ENCODE measurements at places on chromosomes 5 and 9.

DNA sequence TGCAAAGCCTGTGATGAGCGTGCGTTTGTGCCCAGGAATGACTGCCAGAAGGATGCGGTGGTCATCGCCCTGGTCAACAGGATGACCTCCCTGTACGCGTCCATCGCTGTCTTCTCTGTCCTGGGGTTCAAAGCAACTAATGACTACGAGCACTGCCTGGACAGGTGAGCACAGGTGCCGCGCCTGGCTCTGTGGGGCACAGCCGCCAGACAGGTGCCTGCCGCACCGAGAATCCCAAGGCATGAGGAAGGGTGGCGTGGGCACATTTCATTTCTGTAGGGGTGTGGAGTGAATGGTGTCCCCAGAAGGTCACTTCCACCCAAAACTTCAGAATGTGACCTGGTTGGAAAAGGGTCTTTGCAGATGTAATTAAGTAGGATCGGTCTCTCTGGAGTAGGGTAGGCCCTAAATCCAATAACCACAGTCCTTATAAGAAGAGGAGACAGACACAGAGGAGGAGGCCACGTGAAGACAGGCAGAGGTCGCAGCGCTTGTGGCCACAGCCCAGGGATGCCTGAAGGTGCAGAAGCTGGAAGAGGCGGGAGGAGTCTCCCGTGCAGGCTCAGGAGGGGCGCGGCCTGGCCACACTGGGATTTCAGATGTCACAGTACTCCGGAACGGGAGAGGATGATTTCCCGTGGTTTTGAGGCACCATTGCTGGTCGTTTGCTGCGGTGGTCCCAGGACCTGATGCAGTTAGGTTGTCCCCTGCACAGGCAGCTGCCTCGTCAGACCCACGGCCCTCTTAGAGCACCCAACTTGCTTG lies 15.5 kb downstream of the SLC6A18 start:
- DNase-seq: no peak

- no peak for DNase-seq
Observed at GRCh38 chr9:136156209-136157120, 37.8 kb upstream of the TMEM250 start.

DNA sequence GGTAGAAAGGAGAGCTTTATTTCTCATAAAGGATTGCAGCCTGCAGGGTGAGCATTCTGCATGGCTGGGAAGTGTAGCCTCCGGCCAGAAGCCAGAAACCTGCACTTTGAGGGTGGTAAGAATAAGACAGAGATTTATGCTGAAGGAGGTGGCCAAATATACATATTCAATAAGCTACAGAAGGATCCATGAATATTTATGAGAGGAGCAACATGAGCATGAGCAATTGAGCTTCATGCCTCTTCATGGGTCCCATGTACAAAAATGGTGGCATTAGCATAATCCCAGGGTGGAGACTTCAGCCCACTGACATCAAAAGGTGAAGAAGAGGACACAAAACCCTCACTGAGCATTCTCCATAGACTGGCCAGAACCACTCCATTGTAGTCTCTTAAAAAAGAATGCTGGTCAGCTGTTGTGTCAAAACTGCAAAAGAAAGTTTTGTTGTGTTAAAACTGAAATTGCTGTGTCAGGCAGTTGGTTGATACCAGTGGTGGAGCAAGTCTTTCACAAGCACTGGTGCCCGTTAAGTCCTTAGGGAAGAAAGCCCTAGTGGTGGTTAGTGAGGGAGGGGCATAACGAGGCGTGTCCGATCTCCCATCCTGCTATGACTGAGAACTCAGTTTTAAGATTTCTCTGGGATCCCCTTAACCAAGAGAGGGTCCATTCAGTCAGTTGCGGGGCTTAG lies 160.8 kb upstream of the MAP1B start:
- no peak for DNase-seq

DNA sequence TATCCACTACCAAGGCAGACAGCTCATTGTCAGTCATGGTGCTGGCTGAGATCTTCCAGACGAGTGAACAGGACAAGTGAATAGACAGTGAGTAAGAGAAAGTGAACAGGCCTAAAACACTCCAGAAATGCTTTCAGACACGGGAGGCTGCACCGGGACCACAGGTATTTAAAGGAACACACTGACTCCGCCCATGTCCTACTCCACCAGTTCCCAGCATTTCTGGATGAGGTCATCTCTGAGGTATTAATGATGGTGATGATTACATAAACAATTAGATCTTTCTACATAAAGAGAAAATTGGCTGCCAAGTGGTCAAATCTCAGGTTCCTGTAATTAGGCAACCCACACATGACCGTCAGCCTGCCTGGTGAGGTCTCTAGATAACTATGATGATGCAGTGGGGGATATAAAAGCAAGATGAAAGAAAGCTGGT lies at the start of gene ACTBL2:
ACTBL2 (minus strand) TSS at position 141 of the 436 bp plus-strand sequence; CDS start at position 37, 104 bp downstream.
- no peak for DNase-seq

DNA sequence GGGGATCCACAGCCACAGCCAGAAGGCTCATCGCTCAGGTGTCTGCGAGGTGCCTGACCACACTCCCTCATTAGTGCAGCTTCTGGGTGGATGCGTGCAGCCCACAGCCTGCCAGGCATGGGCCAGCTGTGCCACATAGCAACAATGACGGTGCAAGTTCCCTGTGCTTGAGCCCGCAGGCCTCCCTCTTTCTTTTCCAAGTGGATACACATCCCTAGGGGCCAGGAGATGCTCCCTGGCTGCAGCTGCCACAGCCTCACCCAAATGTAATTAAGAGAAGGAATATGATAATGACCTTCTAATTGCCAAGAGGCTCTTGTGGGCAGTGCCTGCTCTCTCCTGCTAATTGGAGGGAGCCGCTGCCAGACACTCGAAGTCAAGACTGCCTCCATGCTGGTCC lies 116.0 kb upstream of the PPP1R26 start:
- no peak for DNase-seq

All from stimulated activated CD4-positive, alpha-beta T cell treated with anti-CD3 and anti-CD28 coated beads, Interleukin-4, amount 100 ng/mL, for 24 hours (primary cell).